Left lung (tissue), 14 donors: ENCODE measurements at places on chromosomes 16 and 17. TPM values are rescaled to one million over a fixed set of nuclear protein-coding genes. Genes with fewer than 3 reads are reported as not detected.
A peak's percentile ranks its signal among the peaks of the same experiment; 100 is the strongest.

The ARHGDIG gene
- polyA plus RNA-seq, result 0.52 TPM

The ORMDL3 gene
- polyA plus RNA-seq, result 91.3 TPM

The CES5A gene
- not detected for polyA plus RNA-seq

The HS3ST3B1 gene
- polyA plus RNA-seq, result 1.9 TPM

The KCNH6 gene
- polyA plus RNA-seq, result 1.4 TPM

DNA sequence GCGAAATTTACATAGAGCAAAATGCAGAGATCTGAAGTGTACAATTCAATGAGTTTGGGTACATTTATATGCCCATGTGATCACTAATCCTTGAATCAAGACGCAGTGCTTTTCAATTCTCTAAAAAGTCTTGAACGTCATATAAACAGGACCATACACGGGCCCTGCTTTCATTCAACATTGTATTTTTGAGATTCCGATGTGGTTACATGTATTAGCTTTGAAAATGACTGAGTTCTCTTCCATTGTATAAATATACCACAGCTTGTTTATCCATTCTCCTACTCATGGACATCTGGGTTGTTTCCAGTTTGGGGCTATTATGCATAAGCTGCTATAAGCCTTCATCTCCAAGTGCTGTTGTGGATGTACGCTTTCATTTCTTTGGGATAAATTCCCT, 45.5 kb downstream of the ZCCHC14 start:
- DNase-seq, result no peak

DNA sequence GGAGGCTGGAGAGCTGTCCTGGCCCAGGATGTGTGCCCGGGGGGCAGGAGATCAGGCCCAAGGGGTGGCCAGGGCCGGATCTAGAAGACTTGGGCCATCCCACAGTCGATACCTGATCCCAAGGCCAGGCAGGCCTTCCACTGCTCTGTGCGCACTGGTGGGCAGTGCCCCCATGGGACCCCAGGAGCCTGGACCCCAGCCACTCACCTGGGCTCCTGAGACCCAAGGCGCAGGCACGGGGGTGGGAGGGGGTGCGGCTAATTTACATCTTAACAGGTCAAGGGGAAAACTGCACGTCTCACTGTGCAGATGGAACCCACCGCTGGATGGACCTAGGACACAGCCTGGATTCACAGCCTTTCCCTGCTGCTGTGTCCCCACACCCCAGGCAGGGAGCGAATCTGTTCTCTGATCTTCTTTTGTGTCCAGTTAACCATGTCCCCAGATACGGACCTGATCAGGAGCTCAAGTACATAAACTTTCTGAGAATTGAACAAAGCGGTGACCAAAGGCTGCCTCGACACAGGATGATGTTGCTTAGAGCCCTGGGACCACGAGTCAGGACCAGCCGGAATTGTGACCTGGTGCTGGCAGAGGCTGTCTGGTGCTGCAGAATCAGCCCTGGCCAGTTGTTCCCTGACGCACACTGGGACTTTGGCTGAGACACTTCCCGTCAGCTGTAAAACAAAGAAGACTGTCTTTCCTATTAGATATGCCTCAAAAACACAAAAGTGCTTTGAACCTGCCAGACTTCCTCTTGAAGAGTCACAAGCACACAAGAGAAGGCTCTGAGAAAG, 60.6 kb downstream of the TNFRSF13B start:
- peak; percentile 16 for DNase-seq

GRCh38 chr17:68790931-68791330, 164.3 kb downstream of the ABCA8 start:
- no peak for DNase-seq

DNA sequence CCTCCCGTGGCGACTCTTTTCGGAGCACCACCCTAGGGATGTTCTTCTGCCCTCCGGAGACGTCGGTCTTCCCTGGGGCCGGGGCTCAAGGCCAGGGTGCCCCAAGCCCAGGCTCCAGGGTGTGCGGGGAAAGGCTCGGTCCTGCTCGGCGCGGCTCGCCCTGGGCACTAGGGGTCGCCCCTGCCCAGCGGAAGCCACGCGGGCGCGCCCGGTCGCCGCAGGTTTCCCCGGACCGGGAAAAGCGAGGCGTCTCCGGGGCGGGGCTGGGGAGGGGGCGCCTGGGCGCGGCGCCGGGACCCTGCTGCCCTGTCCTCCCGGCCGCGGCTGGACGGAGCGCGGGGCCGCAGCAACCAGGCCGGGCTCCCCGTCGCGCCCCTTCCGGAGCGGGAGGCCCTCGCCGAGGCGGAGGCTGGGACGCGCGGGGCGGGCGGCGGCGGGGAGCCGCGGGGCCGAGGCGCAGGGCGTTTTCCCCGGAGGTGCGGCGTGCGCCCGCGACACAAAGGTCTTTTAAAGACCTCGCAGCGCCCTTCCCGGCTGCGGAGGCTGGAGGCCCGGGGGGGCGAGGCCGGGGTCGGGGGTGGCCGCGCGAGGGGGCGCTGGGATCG, 76.4 kb downstream of the MRC2 start:
- peak; percentile 98 for DNase-seq

DNA sequence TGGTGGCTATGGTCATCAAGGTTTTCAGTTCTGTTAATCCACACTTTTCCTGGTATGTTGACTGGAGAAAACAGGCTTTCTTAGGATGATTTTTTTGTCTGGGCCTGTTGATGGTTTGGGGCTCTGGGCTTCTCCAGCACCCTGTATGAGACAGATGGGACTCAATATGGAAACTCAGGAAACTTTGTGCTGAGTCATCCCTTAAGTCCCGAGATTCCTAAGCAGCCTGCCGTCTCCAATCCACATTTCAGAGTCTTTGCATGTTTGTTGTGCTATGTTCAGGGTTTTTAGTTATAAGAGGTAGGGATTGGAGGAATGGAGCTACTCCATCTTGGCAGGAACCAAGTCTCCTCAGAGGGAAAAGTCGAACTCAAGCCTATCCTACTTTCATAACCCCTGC, 253.3 kb upstream of the FOXF1 start:
- DNase-seq, result no peak

- no peak for DNase-seq
Observed at GRCh38 chr16:30761427-30761927, 385 bp downstream of the CFAP119 start.

DNA sequence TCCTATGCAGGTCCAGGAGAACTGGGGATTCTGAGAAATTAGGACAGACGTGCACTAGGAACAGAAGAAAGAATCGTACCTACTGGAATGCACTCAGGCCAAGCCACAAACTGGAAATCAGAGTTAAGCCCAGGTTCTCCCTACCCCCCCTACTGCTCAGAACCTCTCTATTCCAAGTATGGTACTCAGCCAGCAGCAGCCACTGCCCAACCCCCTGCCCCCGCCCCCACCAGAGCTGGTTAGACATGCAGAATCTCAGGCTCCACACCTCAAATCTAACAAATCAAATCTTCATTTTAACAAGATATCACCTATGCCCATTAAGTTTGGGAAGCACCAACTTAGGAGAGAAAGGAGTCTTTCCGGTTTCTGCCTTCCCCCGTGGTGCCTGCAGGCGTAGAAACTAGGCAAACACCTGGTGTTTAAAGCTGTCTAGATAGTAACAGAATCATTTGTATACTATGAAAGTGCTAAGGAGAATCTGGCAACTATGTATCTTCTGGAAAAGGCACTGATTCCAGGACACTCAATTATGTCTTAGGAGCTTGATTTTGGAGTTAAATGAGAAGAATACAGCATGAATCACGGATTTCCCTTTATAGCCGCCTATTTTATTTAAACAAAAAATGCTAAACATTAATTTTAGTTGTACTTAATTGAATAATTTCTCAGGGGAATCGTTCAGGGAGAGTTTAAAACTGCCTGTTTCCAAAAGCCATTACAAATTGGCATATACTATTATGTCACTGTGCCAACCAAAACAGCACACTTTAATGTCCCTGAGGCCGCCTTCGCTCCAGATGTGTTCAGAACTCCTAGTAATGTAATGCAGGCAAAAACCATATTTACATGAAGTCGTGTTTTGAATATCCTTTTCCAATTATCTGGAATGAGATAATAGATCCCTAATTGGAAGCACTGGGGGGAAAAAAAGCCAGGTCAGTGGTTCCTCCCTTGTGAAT, 166.5 kb downstream of the STX8 start:
- DNase-seq, result no peak

DNA sequence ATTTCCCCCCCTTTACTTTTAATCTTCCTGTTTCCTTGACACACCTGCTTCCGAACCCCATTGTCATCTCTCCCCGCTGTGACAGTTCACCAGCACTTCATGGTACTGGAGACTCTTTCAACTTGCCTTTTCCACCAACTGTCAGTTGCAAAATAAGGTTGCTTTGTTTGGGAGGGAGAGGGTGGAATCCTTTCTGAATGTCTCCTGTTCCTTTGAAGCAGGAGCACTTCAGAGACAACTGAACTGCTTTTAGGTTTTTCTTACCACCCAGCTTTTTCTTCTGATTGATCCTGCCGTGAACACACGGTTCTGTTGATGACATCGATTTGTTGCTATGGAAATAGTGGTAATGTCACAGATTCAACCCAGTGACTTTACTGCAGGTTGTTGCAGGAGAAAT, 42.0 kb downstream of the RPA1 start:
- DNase-seq, result no peak

DNA sequence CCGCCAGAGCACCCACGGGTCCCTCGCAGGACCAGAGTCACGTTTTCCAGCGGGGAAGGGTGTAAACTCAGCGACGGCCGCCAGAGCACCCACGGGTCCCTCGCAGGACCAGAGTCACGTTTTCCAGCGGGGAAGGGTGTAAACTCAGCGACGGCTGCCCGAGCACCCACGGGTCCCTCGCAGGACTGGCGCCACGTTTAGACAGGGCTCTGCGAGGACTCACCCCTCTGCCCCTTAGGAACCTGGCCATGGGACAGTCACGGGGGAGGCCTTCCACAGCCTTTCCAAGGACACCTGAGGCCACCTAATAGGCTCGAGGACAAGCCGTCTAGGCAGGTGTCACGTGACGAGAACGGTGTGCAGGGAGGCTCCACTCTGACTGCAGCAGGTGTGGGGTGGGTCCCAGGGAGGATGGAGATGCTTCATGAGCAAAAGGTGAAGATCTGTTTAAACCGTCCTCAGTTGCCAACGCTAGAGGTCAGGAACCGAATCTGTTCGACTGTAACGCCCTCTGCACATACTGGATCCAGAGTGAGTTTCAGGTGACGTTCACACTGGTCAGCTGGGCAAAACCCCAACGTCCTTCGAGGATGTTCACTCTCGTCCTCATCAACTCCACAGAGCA, 48.0 kb upstream of the METRNL start:
- DNase-seq, result no peak

DNA sequence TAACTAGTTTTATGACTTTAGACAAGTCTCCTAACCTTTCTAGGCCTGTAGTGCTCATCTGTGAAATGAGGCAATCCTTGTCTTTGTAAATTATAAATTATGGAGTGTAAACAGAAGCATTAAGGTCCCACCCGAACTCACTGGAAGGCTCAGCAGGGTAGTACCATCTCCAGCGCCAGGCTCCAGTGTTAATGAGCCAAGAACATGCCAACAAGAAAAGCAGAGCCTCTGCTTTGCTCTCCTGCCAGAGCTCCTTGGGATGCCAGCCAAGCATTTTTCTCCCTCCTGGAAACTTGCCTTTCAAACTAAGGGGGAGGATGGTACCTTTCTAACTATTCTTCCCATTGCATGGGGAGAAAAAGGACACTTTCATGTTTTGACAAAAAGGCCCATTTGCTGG, 14.9 kb downstream of the LIMD2 start:
- DNase-seq, result no peak

GRCh38 chr16:88618182-88618955, 20.0 kb upstream of the IL17C start:
- no peak for DNase-seq

DNA sequence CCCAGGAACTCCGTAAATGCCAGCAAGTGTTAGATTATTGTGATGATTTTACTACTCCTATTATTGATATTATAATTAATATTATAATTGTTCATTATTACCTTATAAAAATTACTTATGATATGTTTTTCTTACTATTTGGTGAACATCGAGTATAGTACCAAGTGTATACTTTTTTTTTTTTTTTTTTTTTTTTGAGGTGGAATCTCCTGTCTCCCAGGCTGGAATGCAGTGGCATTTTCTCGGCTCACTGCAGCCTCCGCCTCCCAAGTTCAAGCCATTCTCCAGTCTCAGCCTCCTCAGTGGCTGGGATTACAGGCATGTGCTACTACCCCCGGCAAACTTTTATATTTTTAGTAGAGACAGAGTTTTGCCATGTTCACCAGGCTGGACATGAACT, 347.0 kb downstream of the WWOX start:
- DNase-seq, result no peak

DNA sequence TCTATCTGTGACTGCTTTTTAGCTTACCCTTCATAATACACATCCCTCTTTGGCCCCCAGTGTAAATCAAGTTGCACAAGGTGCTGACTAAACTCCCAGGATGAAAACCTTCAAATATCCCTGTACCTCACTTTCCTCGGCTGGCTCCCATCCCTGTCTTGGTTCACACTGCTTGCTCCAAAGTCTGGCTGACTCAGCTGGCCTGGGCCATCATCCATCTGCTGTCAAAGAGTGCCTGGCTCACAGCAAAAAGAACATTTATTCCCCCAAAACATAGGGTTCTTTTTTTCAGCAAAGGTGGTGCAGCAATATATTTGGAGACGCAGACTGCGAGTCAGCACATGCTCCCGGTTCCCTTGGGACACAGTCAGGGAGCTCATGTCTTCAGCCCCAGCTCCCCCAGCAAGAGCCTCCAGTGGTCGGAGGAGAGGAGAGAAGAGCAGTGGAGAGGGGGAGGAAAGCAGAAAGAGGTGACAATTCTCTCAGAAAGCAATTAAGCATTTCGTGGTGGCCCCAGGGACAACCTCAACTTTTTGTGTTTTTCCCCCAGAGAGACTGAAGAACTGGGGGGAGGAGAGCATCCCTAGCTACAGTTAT, 26.1 kb downstream of the GPR142 start:
- no peak for DNase-seq

DNA sequence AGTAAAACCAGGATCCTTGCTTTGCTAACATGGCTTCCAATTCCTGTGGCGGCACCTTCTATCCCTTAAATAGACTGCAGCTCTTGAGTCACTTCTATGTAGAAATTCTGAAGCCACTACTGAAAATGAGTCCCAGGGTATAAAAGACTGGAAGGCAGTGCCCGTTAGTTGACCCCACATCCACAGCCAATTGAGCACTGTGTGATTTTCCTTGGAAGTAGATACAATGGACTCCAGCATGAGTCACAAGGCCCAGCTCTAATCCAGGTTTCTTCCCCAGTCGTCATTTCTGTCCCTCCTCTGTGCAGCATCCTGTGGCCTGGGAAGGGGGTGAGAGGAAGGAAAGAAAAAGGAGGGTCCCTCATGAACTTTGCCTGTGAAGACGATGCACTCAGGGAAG, 69.5 kb downstream of the HLF start:
- no peak for DNase-seq

DNA sequence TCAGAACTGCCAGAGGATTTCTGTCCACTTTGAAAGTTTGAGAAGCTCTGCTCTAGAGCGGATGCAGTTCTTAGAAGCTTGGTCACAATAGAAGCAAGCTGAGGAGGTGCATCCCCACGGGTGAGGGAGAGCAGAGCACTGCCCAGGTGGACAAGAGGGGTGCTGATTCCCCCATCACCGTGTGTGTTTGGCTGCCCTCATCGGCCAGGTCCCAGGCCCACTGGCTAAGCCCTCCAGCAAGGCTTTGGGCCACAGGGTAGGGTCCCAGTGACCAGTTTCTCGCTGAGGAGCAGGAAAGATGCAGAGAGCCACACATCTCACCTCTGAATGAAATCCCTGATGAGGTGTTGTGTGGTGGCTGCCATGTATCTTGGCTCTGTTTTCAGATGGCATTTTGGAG, 26.9 kb downstream of the NMT1 start:
- DNase-seq, result no peak
